ENCODE measurements at places on chromosomes 7 and 10. TPM values are rescaled to one million over a fixed set of nuclear protein-coding genes. Genes with fewer than 3 reads are reported as not detected.

- no peak for DNase-seq
Measured at GRCh38 chr10:30116041-30116491, 56.7 kb upstream of the JCAD start.

DNA sequence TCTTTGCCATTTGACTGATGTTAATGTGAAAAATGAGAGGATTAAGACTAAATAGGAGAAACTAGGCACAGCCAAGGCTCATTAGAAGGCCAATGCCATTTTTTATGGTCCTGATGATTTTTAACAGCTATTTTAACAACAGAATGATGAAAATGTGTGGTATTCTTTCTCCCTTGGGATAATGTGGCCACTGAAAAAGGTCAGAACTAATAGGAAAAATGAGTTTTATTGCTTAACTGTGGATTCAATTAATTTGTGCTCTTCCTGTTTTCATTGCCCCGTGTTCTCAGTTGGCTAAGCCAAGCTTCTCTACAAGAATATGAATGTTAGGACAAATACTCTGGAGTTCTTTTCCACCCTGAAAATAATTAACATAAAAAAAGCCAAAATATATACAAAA, 56.6 kb downstream of the BMPER start:
- no peak for DNase-seq

- DNase-seq: no peak
Measured at GRCh38 chr10:73798927-73799560, 12.4 kb downstream of the NDST2 start.

DNA sequence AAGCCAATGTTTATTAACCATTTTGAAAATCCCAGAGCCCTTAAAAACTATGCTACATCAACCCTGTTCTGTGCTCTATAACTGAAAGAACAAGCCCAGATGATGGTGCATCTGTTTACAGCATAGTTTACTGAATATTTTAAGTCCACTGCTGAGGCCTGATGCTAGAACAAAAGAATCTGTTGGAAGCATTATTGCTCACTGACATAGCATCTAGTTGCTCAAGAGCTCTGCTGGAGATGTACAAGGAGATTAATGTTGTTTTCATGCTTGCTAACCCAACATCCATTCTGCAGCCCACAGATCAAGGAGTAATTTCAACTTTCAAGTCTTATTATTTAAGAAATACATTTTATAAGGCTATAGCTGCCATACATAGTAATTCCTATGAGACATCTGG, 181.3 kb upstream of the FEZF1 start:
- DNase-seq: no peak

- DNase-seq: no peak
Measured at GRCh38 chr10:130040351-130040750, 70.3 kb downstream of the C10orf143 start.

GRCh38 chr10:76675561-76675950, 962.1 kb downstream of the KCNMA1 start:
- no peak for DNase-seq

- no peak for DNase-seq
Measured at GRCh38 chr7:114835303-114835702, 86.6 kb upstream of the MDFIC start.

The CD36 gene
- total RNA-seq: 0.26 TPM

The NUTM2E gene
- 0.07 TPM for total RNA-seq
